ENCODE measurements at places on chromosomes 7 and 10.

DNA sequence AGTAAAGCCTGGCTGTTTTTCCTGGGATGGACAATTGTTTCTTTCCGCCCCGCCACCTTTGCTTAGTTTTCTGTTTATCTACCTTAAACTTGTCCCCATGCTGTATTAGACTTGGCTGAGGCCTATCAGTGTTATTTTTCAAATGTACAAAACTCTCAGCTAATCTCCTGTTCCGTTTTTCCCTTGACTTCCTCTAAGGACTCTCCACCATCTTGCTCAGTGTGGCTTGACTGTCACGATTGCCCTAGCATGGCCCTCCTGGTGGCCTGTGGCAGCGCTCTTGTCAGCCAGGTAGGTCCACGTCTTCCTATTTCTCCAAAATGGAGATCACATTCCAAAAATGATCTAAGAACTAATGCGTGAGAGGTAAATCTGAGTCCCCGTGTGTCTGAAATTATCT lies 36.7 kb downstream of the BAIAP2L1 start:
- no peak for DNase-seq

- DNase-seq = no peak
Observed at GRCh38 chr10:27699776-27700175, 45.8 kb downstream of the MKX start.

- peak; percentile 74 for DNase-seq
Observed at GRCh38 chr7:124784879-124785818, 19.6 kb upstream of the GPR37 start.

GRCh38 chr7:37439653-37440026 lies 9.0 kb downstream of the ELMO1 start:
- DNase-seq = no peak

DNA sequence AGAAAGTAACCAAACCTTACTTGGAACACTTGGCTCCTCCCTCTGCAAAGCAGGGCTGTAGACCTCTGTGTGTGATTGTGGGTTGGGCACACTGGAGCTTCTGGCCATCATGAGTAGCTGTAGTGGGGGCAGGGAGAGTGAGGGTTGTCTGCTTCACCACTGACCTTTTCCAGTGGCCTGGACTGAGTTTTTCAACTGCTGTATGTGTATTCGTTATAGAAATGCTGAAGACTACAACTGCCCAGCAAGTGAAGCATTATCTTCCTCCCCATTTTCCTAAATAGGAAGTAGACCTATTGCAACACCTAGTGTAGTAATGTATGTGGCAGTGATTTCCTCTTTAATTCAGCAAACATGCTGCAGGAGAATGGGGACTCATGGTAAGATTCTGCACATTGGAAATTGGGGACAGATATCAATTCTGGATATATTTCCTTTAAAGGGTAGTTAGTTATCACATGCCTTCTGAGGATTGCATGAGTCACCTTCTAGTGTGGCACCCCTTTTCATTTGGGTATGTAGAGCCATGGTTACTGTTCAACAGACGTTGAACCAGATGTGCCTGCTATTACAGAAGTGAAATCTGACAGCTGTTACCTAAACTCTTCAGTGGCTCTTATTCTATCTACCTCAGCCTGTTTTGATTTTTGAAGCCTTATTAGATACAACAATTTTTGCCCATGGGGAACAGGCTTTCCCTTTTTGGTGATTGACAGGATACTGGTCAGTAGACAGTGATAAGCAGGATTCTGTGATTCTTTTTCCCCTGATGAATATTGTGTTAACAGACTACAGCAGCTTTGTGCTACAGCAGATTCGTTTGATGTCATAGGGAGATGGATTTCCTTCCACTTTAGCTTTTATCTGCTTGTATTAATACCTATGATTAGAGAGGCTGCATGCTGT lies 130.9 kb downstream of the SND1 start:
- DNase-seq = no peak

DNA sequence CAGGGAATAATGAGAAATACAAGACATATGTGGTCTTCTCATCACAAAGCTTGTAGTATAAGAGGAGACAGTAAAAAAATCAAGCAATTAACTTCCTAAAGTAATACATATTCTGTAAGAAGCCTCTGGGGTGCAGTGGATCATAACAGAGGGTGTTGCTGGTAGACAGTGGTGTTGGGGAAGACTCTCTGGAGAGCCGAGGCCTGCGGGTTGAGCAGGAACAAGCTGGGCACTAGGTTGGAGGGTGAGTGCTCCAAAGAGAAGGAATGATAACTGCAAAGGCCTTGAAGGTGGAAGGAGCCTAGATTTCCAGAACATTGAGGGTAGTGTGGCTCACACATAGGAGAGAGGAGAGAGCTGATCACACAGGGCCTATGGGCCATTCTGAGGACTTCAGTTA lies 1.5 kb downstream of the GIMAP4 start:
- DNase-seq = no peak

DNA sequence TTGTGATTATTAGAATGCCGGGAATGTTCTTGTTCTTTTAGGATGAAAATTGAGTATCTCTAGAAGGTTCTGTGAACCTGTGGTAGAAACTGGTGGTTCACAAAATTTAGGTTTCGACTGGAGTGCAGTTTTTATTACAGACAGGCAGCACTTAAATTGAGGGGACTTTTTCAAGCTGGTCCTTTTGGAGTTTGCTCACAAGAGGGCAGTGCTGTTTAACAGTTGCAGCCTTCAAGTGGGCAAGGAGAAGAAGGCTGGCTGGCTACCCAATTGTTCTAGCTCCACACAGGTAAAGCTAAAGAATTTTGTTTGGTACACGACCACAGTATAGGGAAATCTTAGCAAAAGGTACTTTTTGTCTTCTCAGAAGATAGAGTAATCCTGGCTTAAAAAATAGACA lies 233.6 kb downstream of the SNX13 start:
- peak; percentile 16 for DNase-seq

- DNase-seq = no peak
Observed at GRCh38 chr7:147833557-147833956, 757.0 kb upstream of the C7orf33 start.

GRCh38 chr10:110619514-110620397 lies 24.4 kb upstream of the RBM20 start:
- DNase-seq = no peak

DNA sequence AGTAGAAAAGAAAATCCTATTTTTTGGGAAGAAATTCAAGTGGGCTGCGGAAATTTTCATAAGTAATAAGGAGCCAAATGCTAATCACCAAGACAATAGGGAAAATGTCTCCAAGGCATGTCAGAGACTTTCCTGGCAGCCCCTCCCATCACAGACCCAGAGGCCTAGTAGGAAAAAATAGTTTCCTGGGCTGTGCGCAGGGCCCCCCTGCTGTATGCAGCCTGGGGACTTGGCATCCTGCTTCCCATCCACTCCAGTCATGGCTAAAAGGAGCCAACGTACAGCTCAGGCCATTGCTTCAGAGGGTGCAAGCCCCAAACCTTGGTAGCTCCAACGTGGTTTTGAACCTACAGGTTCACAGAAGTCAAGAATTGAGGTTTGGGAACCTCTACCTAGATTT lies 12.8 kb upstream of the POT1 start:
- DNase-seq = no peak

DNA sequence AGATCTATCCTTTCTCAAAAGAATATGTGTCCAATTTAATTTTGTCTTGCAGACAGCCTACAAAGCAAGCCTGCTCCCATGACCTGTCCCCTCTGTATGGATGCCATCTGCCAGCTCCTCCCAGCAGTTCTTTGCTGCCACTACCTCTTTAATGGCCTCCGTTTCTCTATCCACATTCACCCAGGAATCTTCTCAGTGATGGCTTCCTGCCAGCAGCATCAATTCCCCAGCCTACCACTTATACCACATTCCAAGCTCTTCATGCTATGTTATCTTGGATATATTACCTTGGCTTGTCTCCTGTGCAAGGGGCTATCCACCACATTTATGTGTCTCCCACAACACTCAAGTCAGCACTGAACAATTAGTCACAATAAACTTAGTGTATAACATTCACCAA lies 133.2 kb downstream of the VPS50 start:
- no peak for DNase-seq

DNA sequence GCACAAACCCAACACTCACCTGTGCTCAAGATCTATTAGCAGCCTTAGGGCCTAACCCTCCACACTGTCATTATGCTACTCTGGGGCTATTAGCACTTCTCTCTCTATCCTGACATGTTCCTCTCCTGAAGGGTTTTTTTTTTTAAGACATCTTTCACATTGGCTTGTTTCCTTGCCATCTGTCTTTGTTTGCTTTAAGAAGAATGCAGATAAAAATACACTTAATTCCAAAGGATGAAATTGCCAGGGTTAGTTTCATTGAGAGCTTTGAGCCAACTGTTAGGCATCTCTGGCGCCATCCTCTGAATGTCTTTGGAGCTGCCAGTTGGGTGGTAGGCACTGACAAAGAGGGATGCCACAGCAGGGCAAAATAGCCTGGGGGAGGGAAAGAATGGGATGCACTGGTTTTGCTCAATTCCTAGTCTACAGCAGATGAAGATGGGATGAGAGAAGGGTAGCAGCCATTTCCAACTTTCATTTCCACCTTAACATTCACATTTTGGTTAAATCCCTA lies 399.2 kb downstream of the SORCS1 start:
- DNase-seq = no peak

- DNase-seq = no peak
Observed at GRCh38 chr10:89645742-89646172, 715 bp upstream of the PANK1 start.

DNA sequence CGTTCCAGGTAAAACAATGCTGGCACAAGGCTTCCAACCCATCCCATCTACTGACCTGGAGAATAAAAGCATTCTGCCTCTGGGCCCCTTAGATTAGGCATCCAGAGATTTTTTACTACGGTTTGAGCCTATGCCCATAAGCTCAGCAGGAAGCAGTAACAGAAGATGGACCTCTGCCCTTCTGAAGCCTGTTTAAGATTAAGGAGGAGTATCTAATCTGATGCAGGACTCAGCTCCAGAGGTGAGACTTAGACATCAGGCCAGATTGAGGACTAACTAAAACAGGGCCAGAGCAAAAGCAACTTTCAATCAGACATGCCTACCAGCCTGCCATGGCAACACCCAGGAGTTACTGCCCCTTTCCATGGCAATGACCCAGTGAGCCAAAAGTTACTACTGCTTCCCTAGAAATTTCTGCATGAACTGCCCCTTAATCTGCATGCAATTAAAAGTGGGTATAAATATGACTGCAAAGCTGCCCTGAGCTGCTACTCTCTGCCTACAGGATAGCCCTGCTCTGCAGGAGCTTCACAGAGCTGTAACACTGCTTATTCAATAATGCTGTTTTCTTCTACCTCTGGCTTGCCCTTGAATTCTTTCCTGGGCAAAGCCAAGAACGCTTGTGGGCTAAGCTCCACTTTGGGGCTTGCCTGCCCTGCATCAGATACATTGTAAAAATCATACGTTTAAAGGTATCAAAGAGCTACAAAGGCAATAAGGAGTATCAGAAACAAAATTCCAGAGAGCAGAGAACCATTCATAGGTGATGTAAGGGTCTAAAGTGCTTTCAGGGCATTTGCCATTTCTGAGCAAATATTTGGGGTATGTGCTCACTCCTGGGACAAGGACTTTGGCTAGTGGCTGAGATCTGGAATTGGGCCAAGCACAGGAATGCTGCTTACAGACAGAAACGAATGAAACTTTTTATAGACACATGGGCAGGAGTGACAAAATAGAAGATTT lies 25.0 kb upstream of the CNNM1 start:
- no peak for DNase-seq

GRCh38 chr7:21640105-21640504 lies 97.3 kb downstream of the DNAH11 start:
- no peak for DNase-seq

DNA sequence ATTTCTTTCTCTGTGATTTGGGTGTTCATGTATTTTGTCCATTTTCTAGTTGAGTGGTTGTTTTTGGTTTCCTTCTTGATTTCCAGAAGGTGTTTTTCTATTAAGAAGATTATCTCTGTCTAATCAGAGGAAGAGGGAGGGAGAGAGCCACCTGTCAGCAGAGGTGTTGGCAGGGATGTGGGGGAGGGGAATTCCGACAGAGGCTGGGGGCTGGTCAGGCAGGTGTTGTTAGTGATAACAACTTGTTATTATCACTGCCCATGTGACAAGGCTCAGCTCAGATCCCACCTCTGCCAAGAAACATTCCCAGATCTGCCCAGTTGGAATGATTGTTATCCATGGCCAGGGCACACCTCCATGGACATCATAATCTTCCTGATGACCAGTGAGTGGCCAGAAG lies 293.4 kb downstream of the GFRA1 start:
- no peak for DNase-seq

GRCh38 chr7:95772771-95773581 lies 622 bp downstream of the DYNC1I1 start:
- no peak for DNase-seq

DNA sequence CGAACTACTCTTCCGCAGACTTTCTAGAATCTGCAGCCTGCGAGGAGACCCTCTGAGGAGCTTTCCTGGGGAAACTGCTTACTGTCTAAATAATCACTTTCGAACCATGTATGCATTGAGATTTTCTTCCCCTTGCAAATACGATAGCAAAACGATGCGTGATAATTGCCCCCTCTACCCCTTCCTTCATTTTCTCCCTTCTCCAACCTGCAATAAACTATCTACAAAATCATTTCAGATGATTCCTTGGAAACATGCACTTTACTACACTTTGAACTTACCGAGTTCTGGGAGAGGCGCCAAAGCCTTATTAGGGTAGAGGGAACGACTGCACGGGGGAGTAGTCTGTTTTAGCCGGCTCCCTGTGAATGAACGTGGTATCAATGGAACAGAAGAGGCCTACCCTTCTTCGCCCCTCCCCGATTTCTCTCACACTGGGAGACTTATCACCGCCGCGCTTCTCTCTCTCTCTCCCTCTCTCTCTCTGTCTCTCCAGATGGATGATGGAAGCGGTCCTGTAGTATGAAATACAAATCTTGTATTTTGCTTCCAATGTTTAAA lies at the start of gene FGFBP3:
Gene FGFBP3, minus strand, starts transcription at position 370 of the 561 bp plus-strand sequence. CDS start 517 bp downstream, outside the sequence.
- DNase-seq = no peak

GRCh38 chr7:81761821-81762220 lies 8.0 kb downstream of the HGF start:
- no peak for DNase-seq

GRCh38 chr7:2242541-2243429 lies 759 bp downstream of the NUDT1 start:
- DNase-seq = no peak

GRCh38 chr10:73094986-73095480 lies 1.6 kb downstream of the P4HA1 start:
- DNase-seq = no peak

- no peak for DNase-seq
Observed at GRCh38 chr10:102453502-102453901, 2.2 kb upstream of the C10orf95 start.

DNA sequence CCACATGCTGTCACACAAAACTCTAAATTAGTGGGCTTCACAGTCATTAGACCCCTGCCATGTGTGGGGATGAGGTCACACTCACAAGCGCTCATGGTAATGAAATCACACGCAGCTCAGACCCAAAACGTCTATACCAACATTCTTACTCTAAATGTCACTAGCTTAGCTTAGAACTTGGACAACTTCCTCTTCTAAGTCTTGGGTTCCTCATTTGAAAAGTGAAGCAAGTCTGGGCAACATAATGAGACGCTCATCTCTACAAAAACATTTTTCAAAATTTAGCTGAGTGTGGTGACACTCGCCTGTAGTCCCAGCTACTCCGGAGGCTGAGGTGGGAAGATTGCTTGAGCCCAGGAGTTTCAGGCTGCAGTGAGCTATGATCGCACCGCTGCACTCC lies 92.7 kb upstream of the MACROH2A2 start:
- DNase-seq = no peak
